ENCODE measurements at places on chromosomes 2 and 18.
A peak's percentile ranks its signal among the peaks of the same experiment; 100 is the strongest.

GRCh38 chr18:10245846-10246175 lies 208.6 kb upstream of the APCDD1 start:
- no peaks in the 10 kb centered on the region for H3K36me3 ChIP-seq
- no peak for DNase-seq
- H3K4me3 ChIP-seq = no peak overlapping the region
- no peak overlapping the region for H3K27ac ChIP-seq

- no peaks in the 10 kb centered on the region for H3K36me3 ChIP-seq
- H3K27me3 ChIP-seq = peaks cover 86% of the 10 kb centered on the region
- H3K27ac ChIP-seq = no peak overlapping the region
- H3K4me3 ChIP-seq = no peak overlapping the region
Observed at GRCh38 chr18:13272416-13272815, 53.9 kb downstream of the LDLRAD4 start.

GRCh38 chr2:240604291-240604938 lies 17.9 kb downstream of the CAPN10 start:
- no peak overlapping the region for H3K4me3 ChIP-seq
- no peaks in the 10 kb centered on the region for H3K36me3 ChIP-seq
- no peaks in the 10 kb centered on the region for H3K4me1 ChIP-seq
- DNase-seq = peak; percentile 16
- H3K27me3 ChIP-seq = no peaks in the 10 kb centered on the region

GRCh38 chr2:218030409-218031195 lies 27.8 kb upstream of the TNS1 start:
- no peak for DNase-seq
- no peaks in the 10 kb centered on the region for H3K4me1 ChIP-seq
- no peak overlapping the region for H3K4me3 ChIP-seq
- peaks cover 3% of the 10 kb centered on the region for H3K27me3 ChIP-seq
- no peak overlapping the region for H3K27ac ChIP-seq
- no peaks in the 10 kb centered on the region for H3K36me3 ChIP-seq

DNA sequence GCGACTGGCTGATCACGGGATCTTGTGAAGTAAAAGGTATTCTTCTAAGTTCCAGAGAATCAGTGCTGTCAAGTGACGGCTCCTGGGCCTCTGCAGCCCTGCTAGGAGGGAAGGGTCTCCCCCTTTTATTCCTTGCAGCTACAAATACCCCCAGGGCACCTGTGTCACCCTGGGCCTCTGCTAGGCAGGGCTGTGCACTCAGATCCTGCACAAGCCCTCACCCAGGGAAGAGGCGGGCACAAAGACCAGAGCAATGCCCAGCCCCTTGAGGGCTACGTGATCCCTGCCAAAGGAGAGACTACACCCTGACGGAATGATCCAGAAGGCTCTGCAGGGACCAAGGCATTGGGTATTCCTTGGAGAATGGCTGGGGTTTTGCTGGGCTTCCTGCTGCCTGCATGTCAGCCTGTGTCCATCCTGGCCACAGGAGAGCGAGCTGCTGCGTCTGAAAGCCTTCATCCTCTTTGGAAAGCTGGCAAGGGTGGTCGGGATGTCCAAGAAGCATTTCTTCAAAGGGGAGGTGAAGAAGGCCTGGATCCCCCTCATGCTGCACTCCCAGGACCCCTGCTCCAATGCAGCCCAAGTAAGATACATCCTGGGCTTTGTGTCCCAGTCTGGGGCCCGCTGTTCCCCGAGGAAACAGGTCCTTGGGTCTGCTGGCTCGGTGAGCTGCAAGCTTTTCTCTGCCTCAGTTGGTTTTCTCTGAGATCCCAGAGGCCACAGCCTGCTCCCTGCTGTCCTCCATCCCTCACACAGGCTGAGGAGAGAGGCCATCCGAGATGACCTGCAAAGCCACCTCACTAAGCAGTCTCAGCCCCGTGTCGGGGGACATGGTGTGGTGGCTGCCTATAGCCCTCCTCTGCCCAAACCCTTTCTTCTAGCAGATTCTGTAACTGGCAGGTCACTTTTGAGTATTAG lies 24.9 kb downstream of the HJURP start:
- no peak overlapping the region for H3K4me3 ChIP-seq
- no peak for DNase-seq
- H3K27ac ChIP-seq = no peak overlapping the region
- H3K27me3 ChIP-seq = no peaks in the 10 kb centered on the region
- H3K4me1 ChIP-seq = no peaks in the 10 kb centered on the region
